ENCODE measurements at places on chromosomes 13 and 19.

- DNase-seq = no peak
Observed at GRCh38 chr13:74623761-74624160, 489.6 kb upstream of the KLF12 start.

DNA sequence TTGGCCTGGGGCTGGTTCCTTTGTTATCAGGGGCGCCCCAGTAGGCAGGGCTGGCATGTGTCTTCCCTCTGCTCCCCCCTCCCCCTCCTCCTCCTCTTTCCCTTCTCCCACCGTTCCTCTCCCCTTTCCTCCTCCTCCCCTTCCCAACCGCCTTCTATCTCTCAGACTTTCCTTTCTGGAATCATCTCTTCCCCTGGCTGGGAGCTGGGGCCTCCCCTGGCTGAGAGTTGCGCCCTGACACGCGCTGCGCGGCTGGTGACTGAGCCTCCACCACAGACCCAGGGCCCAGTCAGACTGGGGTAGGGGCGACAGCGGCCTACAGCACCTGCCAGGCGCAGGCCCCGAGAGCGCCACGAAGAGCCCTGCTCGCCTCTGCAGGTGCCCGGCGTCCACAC, 2.8 kb downstream of the PNMA8B start:
- DNase-seq = no peak

GRCh38 chr19:46451352-46451751, 20.0 kb downstream of the PNMA8A start:
- no peak for DNase-seq

DNA sequence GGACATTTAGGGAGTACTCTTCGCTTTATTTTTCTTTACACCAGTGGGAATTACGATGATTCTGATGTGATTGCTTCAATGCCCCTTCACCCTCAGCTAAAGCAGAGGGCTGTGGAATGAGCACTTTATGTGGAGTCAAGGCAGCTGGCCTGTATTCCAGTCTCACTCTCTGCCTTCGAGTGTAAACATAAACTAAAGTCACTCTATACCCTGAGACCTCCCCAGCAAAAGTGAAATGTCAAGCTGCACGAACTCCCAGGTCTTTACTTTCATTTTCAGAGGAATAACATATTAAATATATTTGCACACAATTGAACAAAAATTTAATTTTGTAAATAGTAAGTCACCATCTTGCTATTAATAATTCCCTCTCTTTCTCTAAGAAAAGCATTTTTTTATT, 557.1 kb downstream of the DACH1 start:
- DNase-seq = no peak

- no peak for DNase-seq
Observed at GRCh38 chr13:90997951-90998350, 349.5 kb upstream of the MIR17HG start.

DNA sequence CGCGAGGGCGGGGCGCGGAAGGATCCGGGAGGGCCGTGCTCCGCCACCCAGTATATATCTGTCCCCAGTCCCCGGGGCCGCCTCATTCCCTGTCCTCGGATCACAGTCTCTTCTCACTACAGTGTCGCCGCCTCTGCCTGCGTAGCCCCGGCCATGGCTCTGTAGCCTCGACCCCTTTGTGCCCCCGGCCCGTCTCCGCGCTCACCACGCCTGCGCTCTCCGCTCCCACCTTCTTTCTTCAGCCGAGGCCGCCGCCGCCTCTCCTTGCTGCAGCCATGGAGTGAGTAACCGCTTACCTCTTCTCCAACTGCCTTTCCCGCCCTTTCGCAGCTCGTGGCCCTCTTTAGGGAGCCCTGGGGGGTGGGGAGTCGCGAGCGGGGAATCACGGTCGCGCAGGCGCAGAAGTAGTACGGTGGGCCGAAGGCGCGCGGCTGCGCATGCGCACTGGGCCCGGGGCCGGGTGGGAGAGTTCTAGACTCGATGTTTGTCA, at the start of the genes ATF5 and NUP62:
Gene ATF5 (plus strand): TSS at position 85 of the 490 bp plus-strand sequence. CDS start 1,646 bp downstream, outside the sequence.
Gene NUP62 (minus strand): TSS at position 384 of the 490 bp plus-strand sequence. CDS start 19,697 bp downstream, outside the sequence.
- DNase-seq = peak; percentile 85

- DNase-seq = no peak
Observed at GRCh38 chr13:60398907-60399589, 2.0 kb downstream of the TDRD3 start.

GRCh38 chr13:97306645-97307044, 84.5 kb downstream of the MBNL2 start:
- no peak for DNase-seq

GRCh38 chr19:4059891-4060620, 6.6 kb downstream of the ZBTB7A start:
- DNase-seq = no peak

GRCh38 chr19:15237759-15238638, 5.8 kb upstream of the EPHX3 start:
- DNase-seq = no peak

DNA sequence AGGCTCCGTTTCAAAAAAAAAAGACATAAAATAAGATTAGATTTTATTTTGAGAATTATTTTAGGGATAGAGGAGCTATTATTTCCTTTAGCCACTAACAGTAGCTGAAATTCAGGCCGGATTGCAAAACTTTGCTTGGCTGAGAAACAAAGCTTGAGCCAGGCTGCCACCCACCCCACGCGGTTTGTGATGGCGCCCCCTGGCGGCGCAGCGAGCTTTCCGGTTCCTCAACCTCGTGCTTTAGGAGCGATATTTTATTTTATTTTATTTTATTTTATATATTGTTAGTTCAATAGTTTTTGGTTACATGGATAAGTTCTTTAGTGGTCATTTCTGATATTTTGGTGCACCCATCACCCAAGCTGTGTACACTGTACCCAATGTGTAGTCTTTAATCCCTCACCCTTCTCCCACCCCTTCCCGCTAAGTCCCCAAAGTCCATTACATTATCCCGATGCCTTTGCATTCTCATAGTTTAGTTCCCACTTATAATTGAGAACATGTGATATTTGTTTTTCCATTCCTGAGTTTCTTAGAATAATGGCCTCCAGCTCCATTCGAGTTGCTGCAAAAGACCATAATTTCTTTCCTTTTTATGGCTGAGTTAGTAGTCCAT, 19.8 kb upstream of the CEACAM4 start:
- DNase-seq = no peak

DNA sequence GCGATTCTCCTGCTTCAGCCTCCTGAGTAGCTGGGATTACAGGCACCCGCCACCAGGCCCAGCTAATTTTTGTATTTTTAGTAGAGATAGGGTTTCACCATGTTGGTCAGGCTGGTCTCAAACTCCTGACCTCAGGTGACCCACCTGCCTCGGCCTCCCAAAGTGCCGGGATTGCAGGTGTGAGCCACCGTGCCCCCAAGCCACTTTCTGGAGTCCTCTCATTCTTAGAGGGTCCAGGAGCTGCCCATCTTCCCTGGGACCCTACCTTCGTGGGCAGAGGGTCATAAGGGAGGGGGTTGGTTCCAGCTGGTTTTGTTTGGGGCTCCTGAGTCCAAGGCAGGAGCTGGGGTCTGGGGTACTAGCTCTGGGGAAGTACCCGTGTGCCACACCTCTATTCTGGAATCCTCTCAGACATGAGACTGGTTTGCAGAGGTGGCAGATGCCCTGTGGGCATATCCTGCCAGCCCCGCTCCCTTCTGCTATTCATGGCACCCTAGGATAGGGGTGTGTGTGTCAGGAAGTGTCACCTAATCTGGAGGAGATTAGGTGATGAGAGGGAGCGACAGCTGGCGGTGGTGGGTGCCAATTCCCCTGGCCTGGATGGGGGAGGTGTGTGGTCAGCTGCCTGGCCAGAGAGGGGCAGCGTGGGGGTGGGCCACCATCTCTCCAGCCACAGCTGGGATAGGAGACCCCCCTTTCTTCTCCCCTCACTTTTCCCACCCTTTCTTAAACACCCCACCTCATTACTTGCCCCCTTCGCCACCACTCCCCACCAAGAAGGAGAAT, 2.1 kb downstream of the PRMT1 start:
- no peak for DNase-seq

- DNase-seq = no peak
Observed at GRCh38 chr19:2385053-2385721, 25.1 kb downstream of the TMPRSS9 start.

DNA sequence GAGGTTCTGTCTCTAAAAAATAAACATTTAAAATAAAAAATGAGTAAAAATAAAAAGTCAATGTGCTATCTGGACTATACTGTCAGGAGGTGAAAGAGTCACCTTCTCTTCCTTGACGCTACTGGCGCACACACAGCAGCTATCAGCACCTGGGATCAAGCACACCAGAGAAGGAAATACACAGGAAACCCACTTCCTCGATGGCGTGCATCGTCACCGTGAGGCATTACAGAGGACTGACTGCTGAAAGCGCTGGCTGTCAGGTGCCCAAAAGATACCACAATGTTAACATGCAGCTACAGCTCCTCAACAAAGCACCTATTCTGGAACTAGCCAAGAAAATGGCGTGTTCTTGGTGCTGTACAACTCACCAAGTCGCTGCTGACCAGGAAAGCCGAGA, 6.1 kb downstream of the SLC35E1 start:
- DNase-seq = no peak

Measured in stimulated activated CD4-positive, alpha-beta T cell treated with anti-CD3 and anti-CD28 coated beads, Interleukin-1b, Interleukin-23, amount 100 ng/mL, for 1 hour (primary cell).